ENCODE measurements at places on chromosomes 4 and X. TPM values are rescaled to one million over a fixed set of nuclear protein-coding genes. Genes with fewer than 3 reads are reported as not detected.

ING2 gene
- total RNA-seq = 14.8 TPM

STBD1 gene
- 1.7 TPM for total RNA-seq

- no peak for DNase-seq
These were observed 62.6 kb downstream of the GLRA2 start for GRCh38 chrX:14591976-14592375.

DNA sequence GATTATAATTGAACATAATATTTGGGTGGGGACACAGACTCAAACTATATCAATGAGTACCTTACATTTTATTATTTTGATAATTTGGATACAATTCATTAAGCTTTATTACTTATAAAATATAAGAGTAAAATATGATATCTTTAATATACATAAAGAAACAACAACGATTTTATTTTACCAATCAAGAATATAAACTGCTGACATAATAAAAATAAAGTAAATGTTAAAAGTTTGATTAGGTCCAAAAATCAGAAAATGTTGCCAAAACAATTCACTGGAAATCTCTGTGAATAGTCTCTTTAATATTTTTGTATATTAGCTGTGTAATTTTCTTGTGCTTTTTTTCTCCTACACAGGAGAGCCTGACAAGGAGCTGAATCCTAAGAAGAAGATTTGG is 21.4 kb downstream of the GIMD1 start:
- no peak for DNase-seq

DNA sequence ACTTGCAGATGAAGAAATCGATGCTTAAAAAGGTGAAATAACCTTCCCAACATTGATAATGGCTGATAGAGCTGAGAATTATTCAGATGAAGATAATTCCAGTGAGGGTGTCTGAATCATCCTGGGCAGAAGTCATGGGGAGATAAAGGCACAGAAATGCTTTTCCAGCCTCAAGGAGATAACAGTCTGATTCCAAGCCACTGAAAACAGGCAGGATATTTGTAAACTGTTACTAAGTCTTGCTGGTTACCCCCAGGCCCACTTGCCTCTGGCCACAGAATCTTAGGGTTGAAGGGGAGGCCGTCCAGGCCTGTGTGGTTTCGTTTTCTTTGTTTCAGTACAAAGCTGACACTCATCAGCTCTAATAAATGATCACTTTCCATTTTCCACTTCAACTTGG is 158.5 kb downstream of the SH3KBP1 start:
- no peak for DNase-seq
